ENCODE measurements at places on chromosomes 5 and 9.

DNA sequence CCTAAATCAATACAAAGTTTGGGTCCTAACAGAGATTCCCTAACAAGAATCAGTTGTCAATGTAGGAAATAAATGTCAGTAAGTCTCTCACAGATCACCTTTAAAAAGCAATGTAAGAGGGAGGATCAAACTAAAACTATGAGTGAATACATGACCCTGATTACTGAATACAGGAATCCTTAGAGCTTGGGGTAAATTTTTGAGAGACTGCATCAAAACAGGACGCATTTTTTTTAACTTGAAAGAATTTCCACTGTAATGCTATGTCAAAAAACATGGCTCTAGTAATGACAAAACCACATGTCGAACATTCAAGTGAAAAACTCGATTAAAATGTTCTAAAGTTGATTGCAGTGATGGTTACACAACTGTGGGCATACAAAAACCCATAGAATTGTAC, 21.9 kb downstream of the ZDHHC21 start:
- DNase-seq: no peak
- no peaks in the 10 kb centered on the region for H3K4me1 ChIP-seq
- no peak overlapping the region for H3K27ac ChIP-seq
- H3K27me3 ChIP-seq: no peaks in the 10 kb centered on the region
- no peaks in the 10 kb centered on the region for H3K36me3 ChIP-seq
- no peak overlapping the region for H3K4me3 ChIP-seq

- H3K27ac ChIP-seq: no peak overlapping the region
- no peaks in the 10 kb centered on the region for H3K27me3 ChIP-seq
- no peak for DNase-seq
- no peaks in the 10 kb centered on the region for H3K36me3 ChIP-seq
- no peaks in the 10 kb centered on the region for H3K4me1 ChIP-seq
These were observed 20.0 kb downstream of the F2R start for GRCh38 chr5:76735762-76736545.

GRCh38 chr5:96758621-96759020, 49.1 kb downstream of the ERAP1 start:
- H3K27me3 ChIP-seq: no peaks in the 10 kb centered on the region
- DNase-seq: no peak
- no peak overlapping the region for H3K4me3 ChIP-seq
- H3K36me3 ChIP-seq: peaks cover 5% of the 10 kb centered on the region

DNA sequence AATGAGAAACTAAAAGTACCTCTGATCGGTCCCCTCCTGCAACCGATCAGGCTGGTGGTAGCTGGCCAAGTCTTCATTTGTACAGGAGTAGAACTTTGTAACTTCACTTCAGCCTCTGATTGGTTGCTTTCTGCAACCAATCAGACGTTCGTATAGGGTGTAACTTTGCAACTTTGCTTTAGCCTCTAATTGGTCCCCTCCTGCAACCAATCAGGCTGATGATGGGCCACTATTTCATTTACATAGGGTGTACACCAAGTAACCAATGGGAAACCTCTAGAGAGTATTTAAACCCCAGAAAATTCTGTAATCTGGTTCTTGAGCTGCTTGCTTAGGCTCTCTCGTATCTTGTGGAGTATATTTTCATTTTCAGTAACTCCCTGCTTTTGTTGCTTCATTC, 445.5 kb downstream of the MED10 start:
- H3K36me3 ChIP-seq: no peaks in the 10 kb centered on the region
- no peaks in the 10 kb centered on the region for H3K27me3 ChIP-seq
- H3K4me3 ChIP-seq: no peak overlapping the region

GRCh38 chr9:2016408-2017330, 1.5 kb downstream of the SMARCA2 start:
- H3K36me3 ChIP-seq: no peaks in the 10 kb centered on the region
- H3K27ac ChIP-seq: peak overlapping the region; percentile 91
- no peaks in the 10 kb centered on the region for H3K27me3 ChIP-seq
- peak overlapping the region; percentile 87 for H3K4me3 ChIP-seq
- H3K4me1 ChIP-seq: no peaks in the 10 kb centered on the region

DNA sequence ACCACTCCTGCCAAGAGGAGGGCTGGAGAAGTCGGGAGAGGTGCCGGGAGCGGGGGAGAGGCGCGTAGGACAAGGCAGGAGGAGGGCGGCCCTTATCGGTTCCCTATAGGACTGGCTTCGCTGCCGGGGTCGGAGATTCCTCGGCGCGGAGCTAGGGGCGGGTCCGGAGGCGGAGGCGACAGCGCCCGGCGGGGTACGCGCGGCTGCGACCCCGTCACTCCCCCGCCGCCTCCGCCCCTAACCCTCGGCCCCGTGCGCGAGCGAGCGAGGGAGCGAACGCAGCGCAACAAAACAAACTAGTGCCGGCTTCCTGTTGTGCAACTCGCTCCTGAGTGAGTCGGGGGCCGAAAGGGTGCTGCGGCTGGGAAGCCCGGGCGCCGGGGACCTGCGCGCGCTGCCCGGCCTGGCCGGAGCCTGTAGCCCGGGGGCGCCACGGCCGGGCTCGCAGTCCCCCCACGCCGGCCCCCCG, 2.0 kb downstream of the GLIS3 start:
- H3K27me3 ChIP-seq: no peaks in the 10 kb centered on the region
- H3K4me3 ChIP-seq: peak overlapping the region; percentile 57
- H3K36me3 ChIP-seq: no peaks in the 10 kb centered on the region
- no peaks in the 10 kb centered on the region for H3K4me1 ChIP-seq
- peak; percentile 73 for DNase-seq

- H3K27me3 ChIP-seq: no peaks in the 10 kb centered on the region
- no peak overlapping the region for H3K4me3 ChIP-seq
- no peaks in the 10 kb centered on the region for H3K36me3 ChIP-seq
- no peaks in the 10 kb centered on the region for H3K4me1 ChIP-seq
These were observed 538.1 kb upstream of the MEF2C start for GRCh38 chr5:89421035-89421434.

- H3K27me3 ChIP-seq: no peaks in the 10 kb centered on the region
- H3K4me1 ChIP-seq: peaks cover 59% of the 10 kb centered on the region
- H3K36me3 ChIP-seq: no peaks in the 10 kb centered on the region
- no peak overlapping the region for H3K4me3 ChIP-seq
These were observed 73.4 kb downstream of the ADAMTS2 start for GRCh38 chr5:179271821-179272325.

DNA sequence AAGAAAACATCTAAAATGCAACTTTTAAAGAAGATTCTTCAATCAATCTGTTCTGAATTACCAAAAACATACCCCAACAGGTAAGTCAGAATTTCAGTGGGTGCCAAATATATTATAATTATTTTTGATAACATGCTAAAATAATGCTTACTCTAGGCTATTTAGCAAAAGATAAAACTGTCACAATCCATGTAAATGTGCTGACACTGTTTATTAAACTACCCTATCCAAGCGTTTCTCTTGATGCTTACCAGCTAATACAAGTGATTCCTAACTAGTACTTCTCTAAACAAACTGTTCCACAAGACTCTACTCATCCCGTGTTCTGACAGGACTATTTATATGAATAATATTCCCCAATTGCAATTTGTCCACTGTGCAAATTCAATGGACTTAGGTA, 236.7 kb downstream of the BNC2 start:
- no peaks in the 10 kb centered on the region for H3K27me3 ChIP-seq
- no peak overlapping the region for H3K4me3 ChIP-seq
- no peak for DNase-seq
- H3K4me1 ChIP-seq: no peaks in the 10 kb centered on the region
- H3K27ac ChIP-seq: no peak overlapping the region
- H3K36me3 ChIP-seq: no peaks in the 10 kb centered on the region

DNA sequence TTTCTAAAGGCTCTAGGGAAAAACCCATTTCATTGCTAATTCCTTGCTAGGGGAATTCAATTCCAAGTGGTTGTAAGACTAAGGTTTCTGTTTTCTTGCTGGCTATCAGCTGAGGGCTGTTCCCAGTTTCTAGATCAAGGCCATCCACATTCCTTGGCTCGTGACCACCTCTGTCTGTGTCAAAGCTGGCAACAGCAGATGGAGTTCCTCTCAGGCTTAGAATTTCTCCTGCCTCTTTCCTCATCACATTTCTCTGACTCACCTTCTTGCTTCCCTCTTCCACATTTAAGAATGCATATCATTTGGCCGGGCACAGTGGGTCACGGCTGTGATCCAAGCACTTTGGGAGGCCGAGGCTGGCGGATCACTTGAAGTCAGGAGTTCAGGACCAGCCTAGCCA, 19.0 kb downstream of the DAB2IP start:
- peak; percentile 69 for DNase-seq

DNA sequence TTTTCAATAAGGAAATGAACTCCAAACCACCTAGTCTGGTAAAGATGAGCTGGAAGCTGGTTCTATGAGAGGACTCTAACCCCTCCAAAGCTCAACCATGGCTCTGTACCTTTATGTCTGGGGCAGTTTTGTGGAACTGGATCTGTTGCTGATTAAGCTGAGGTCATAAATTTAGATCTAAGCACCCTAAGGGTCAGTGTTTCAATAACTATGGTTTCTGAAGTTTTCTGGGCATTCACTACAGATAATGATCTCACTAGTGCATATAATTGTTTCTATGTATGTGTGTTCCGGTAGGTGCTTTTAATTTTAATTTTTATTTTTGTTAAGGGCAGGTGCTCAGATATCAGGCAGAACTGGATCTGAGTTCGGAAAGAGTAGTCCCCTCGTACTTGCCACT, 258.7 kb upstream of the PANK3 start:
- H3K27ac ChIP-seq: no peak overlapping the region
- H3K27me3 ChIP-seq: no peaks in the 10 kb centered on the region
- H3K36me3 ChIP-seq: no peaks in the 10 kb centered on the region
- no peak for DNase-seq

GRCh38 chr9:133274236-133275104, 531 bp downstream of the ABO start:
- H3K4me1 ChIP-seq: no peaks in the 10 kb centered on the region
- H3K27ac ChIP-seq: peak overlapping the region; percentile 67
- no peaks in the 10 kb centered on the region for H3K27me3 ChIP-seq
- H3K36me3 ChIP-seq: no peaks in the 10 kb centered on the region
- H3K4me3 ChIP-seq: peak overlapping the region; percentile 56

GRCh38 chr5:10886497-10886896, 125.5 kb upstream of the DAP start:
- no peaks in the 10 kb centered on the region for H3K36me3 ChIP-seq
- H3K4me1 ChIP-seq: no peaks in the 10 kb centered on the region
- H3K27ac ChIP-seq: no peak overlapping the region

DNA sequence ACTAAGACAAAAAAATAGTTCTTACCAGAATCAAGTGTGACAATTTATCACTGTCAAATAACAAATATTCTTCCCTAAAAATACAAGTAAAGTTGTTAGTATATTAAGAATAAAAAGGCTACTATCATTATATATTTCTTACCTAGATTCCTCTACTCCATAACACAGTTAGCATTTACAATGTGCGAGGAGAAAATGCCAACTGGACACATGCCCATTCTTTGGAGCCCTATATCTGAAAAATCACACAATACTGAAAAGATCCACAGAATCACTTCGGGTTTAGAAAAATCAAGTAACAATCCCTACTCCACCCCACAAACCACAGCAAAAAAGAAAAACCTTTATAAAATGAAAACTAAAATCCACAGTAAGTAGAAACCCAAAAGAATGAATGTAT, 70.9 kb downstream of the PKD2L2 start:
- H3K4me1 ChIP-seq: no peaks in the 10 kb centered on the region
- no peak overlapping the region for H3K4me3 ChIP-seq
- no peaks in the 10 kb centered on the region for H3K36me3 ChIP-seq
- H3K27me3 ChIP-seq: no peaks in the 10 kb centered on the region
- DNase-seq: no peak
- H3K27ac ChIP-seq: no peak overlapping the region

DNA sequence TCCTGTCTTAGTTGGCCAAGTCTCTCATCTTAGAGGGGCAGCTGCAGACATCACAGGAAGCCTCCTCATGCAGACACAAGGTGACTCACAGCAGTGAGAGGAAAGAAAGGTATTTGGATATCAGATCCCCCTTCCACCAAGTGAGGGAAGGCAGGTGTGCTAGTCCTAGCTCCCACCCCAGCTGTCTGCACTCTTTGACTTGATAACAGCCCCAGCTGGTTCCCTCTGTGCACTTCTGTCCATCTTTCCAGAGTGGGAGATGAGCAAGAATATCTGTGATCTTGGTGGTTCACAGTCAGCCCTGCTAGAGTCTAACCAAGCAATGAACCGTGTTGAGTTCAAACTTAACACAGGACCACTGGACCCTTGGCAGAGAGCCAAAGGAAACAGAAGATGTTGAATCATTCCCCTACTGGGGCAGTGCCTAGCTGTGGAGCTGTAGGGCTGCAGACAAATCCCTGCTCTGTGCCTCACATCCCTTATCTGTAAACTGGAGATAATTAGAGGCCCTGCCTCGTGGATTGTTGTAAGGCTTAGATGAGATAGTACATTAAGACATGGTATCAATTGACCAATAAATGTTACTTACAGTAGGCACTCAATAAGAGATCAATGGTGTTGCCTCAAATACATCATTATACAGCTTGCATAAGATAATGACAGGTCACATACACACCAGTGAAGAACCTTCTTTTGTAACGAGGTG, 39.1 kb downstream of the SH3RF2 start:
- H3K27me3 ChIP-seq: no peaks in the 10 kb centered on the region
- no peaks in the 10 kb centered on the region for H3K4me1 ChIP-seq
- no peak overlapping the region for H3K4me3 ChIP-seq

DNA sequence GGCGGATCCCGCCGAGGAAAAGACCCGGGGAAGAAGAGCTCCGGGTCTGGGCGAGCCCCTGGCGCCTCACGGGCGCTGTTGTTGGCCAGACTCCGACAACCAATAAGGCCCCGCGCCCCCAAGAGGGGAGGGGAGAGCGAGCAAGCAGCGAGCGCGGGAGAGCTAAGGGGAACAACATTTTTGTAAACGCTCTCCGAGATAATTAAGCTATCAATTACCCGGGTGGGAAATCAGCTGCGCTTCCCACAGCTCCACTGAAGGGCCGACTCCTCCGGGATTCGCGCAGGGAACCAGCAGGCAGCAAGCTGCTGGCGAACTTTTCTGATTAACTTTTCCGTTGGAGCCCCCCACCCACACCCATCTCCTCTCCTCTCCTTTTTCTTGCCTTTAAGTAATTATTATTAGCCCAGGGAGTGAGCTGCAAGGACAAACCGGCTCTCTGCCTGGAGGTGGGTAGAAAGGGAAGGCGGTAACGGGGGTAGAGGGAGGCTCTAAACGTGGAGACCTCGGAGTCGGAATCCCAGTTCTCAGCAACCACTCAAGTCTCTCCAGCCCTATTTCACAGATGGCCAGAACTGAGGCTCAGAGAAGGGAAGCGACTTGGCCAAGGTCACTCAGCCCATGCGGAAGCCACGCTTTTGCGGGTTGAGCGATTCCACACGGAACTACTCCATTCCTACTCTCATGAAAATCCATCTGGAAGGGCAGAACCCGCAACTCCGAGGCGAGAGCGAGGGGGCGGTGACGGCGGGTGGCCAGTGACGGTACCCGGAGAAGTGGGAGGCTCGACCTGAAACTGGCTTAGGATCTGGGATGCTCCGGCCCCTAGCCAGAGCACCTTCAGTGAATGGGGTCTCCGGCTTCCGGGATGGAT, 1.3 kb downstream of the ASTN2 start:
- H3K27me3 ChIP-seq: no peaks in the 10 kb centered on the region
- DNase-seq: no peak
- no peaks in the 10 kb centered on the region for H3K36me3 ChIP-seq
- no peak overlapping the region for H3K27ac ChIP-seq

GRCh38 chr9:7979611-7980010, 180.0 kb upstream of the DMAC1 start:
- no peak overlapping the region for H3K27ac ChIP-seq
- no peaks in the 10 kb centered on the region for H3K36me3 ChIP-seq
- no peaks in the 10 kb centered on the region for H3K27me3 ChIP-seq
- no peak overlapping the region for H3K4me3 ChIP-seq
- no peak for DNase-seq

- H3K36me3 ChIP-seq: no peaks in the 10 kb centered on the region
- no peaks in the 10 kb centered on the region for H3K4me1 ChIP-seq
- no peak overlapping the region for H3K27ac ChIP-seq
These were observed 50.5 kb downstream of the MVB12B start for GRCh38 chr9:126377176-126377509.
